Hindlimb muscle (tissue), 1 donor: ENCODE measurements at places on chromosomes 16 and 17. TPM values are rescaled to one million over a fixed set of nuclear protein-coding genes. Genes with fewer than 3 reads are reported as not detected.

Gene SLC12A3
- polyA plus RNA-seq = 0.05 TPM

DNA sequence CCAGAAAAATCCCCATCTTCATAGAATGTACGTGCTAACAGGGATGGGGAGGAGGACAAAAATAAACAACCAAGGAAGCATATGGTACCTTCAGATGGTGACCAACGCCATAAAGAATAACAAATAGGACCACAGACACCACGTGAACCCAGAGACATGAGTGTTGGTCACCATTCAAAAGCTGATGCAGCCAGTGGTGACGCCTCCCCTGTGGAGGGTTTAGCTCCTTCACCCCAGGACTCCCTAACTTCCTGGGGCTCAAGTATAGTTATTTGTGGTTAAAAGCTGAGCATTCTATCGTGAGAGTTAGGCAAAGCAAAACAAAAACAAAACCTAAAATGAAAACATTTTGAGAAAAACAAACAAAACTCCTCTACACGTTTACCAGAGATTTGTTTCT is 184.7 kb downstream of the SOX9 start:
- DNase-seq = no peak

GRCh38 chr16:87061243-87061920 is 255.8 kb downstream of the C16orf95 start:
- no peak for DNase-seq

Gene MRPL12
- polyA plus RNA-seq = 55.2 TPM

Gene MRPL45
- 60.5 TPM for polyA plus RNA-seq

DNA sequence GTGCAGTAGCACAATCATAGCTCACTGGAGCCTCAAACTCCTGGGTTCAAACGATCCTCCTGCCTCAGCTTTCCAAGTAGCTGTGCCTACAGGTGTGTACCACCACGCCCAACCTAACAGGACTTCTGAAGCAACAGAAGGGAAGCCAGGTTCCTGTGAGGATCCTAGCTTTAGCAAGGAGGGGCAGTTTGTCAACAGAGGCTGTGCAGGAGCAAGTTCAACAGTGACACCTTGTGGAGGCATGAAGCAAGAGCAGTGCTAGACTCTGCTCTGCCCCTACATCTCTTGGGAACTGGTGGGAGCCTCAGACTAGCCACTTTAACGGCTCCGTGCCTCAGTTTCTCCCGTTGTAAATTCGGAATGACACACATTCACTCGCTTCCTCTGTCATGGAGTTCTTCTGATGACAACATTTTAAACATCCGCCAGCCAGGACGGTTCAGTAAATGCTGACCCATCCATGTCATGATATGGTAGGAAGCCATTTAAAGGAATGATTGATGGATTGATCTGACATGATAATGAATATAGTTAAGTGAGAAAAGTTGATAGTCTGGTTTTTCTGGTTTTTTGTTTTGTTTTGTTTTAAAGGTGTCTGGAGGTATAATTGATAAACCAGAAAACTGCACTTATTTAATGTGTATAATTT is 218.7 kb downstream of the MRTFB start:
- no peak for DNase-seq

Gene SYNGR3
- 2.1 TPM for polyA plus RNA-seq

GRCh38 chr16:61323456-61323855 is 712.8 kb downstream of the CDH8 start:
- no peak for DNase-seq

DNA sequence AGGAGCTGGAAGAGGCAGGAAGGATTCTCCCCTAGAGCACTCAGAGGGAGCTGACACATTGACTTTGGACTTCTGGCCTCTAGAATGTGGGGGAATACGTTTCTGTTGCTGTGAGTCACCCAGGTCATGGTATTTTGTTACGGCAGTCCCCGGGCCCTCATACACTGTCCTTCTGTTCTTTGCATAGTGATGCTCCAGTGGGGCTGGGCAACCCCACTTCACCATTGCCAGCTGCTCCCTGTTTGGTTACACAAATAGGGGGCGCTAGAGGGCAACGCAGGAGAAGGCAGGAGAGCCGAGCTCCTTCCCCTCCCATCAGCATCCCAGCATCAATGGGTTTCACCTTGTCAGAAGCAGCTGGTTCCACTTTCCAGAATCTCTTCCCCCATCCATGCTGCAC is 257.7 kb upstream of the FOXF1 start:
- no peak for DNase-seq

- no peak for DNase-seq
These were observed 50.6 kb upstream of the METRNL start for GRCh38 chr17:83028851-83029250.

- no peak for DNase-seq
These were observed 22.7 kb downstream of the UTS2R start for GRCh38 chr17:82394278-82394677.

- DNase-seq = no peak
These were observed 110.4 kb downstream of the MSI2 start for GRCh38 chr17:57366558-57367351.
